ENCODE measurements at places on chromosomes 12 and 14. TPM values are rescaled to one million over a fixed set of nuclear protein-coding genes. Genes with fewer than 3 reads are reported as not detected.
A peak's percentile ranks its signal among the peaks of the same experiment; 100 is the strongest.

GRCh38 chr12:54831631-54832030 is 22.7 kb upstream of the MUCL1 start:
- no peak for DNase-seq

- DNase-seq: no peak
Measured at GRCh38 chr14:94588311-94588710, 7.1 kb downstream of the SERPINA5 start.

DNA sequence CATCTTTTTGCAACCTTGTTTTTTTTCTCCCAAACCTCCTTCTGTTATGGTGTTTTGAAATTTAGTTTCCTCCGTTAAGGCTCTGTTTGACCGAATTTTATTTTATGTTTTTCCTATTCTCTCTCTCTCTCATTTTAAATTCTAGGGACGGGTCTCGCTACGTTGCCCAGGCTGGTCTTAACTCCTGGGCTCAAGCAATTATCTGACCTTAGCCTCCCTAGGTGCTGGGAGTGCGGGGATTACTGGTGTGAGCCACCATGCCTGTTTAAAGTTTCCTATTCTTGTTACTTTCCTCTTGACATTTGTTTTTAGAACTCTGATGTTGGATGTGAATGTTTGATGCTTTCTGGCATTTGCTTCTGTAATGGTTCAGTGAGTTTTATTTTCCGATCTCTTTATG is 1.0 kb downstream of the ZC3H14 start:
- no peak for DNase-seq

DNA sequence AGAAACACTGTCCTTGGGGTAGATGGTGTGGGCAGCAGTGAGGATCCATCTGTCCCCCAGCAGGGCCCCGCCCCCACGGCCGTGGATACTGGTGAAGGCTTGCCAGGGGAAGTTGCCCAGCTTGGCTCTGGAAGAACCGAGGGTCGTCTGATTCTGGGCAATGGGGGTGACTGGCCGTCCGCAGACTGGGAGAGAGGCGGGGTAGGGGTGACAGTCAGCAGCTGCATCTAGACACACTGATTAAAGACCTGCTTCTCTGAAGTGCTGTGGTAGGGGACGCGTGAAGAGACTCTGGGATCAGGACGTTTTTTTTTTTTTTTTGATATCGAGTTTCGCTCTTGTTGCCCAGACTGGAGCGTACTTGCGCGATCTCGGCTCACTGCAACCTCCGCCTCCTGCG is 4.7 kb upstream of the C1R start:
- DNase-seq: no peak

GRCh38 chr12:20342111-20342510 is 26.2 kb upstream of the PDE3A start:
- DNase-seq: no peak

GRCh38 chr14:21382886-21383847 is 652 bp downstream of the SUPT16H start:
- peak; percentile 66 for DNase-seq

GRCh38 chr14:70882776-70883492 is 24.3 kb upstream of the PCNX1 start:
- DNase-seq: no peak

GRCh38 chr14:92965281-92965680 is 42.3 kb downstream of the CHGA start:
- no peak for DNase-seq

DNA sequence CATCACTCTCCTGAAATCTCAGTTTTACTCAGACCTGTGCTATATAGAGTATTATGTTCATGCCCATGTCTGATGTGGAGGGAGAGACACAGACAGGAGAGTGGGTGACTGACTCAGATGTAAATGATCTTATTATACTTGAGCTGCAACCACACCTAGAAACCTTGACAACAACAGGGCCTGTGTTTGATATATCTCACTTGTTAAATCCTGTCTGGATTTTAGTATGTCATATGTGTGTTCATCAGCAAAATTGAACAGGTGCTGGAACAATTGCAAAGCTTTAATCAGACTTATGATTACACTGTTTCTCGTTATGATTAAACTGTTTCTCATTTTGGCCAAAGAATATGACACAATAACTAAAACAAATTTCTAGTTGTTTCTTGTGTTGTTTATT is 37.7 kb downstream of the DIP2B start:
- DNase-seq: no peak

DNA sequence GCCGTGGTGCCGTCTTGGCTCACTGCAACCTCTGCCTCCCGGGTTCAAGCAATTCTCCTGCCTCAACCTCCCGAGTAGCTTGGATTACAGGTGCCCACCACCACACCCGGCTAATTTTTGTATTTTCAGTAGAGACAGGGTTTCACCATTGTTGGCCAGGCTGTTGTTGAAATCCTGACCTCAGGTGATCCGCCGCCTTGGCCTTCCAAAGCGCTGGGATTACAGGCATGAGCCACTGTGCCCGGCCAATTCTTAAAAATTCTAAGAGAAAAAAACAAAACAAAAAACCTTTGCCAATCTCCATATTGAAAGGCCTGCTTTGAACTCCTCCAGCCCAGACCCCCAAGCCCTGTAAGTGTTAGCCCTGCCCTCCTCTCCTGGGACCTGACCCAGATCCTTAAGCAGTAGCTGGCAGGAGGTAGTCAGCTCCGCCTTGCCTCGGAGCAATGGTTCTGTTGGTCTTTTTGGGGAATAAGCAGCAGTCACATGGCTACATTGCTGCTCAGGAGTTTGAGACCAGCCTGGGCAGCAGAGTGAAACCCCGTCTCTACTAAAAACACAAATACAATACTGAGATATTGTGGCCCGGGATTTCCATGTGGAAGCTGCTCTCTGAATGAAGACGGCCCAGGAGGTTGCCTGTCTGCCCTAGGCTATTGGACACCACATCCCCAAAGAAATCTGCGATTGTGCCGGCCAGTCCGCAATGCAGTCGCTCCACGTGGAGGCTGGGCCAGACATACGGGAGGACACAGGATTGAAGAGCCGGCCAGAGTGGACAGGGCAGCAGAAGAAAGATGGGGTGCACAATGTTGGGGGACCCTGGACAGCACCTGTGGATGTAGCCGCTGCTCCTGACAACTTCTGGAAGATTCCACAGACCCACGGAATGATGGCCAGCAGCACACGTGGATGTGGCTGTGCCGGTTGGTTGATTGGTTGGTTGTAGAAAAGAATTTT is 28.8 kb upstream of the BEGAIN start:
- no peak for DNase-seq

DNA sequence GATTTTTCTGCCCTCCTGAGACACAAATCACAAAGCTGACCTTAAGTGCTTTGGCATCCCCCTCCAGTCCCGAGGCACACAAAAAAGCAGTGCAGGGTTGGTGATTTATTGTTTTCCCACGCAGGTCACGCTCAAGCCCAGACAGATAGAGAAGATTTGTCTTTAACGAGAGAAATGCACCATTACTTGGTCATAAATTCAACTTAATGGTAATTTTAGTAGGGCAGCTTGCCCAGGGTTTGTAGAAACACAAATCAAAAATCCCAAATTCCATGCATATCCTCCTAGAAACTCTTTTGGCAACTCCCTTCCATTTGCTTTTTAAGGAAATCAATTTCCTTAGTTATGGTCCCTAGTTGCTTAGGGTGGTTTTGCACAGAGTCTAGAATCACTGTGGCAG is 132.6 kb downstream of the IGF1 start:
- no peak for DNase-seq

GRCh38 chr14:102140750-102141145 is 1.1 kb downstream of the WDR20 start:
- no peak for DNase-seq

GRCh38 chr12:15515010-15515409 is 192.7 kb downstream of the PTPRO start:
- DNase-seq: no peak

CPNE6 gene
- polyA plus RNA-seq: 0.16 TPM

ZFHX2 gene
- 0.50 TPM for polyA plus RNA-seq

SERPINA3 gene
- polyA plus RNA-seq: 114 TPM

P2RX2 gene
- polyA plus RNA-seq: not detected

LPAR5 gene
- 0.86 TPM for polyA plus RNA-seq

AQP2 gene
- 0.77 TPM for polyA plus RNA-seq

Measured in right cardiac atrium (tissue), 5 donors.